ENCODE measurements at places on chromosomes 13 and 19.

DNA sequence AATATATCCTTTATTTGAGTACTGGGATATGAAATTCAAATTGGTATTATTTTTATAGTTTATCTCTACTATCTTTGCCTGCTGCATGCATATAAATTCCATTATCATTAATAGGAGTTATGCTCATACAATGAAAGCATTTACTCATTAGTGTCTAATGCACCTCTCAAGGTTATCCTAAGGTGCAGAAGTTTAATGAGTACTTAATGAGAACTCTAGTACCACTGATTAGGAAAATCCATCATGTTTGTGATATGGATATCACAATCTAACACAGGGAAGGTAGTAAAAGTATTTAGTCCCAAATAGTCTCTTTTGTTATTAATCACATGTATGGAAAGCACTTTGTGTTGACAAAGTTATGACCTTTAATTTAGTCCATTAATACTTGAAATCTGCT, 77.2 kb upstream of the SLC10A2 start:
- DNase-seq = no peak

- no peak for DNase-seq
Measured at GRCh38 chr19:39546599-39546998, 6.6 kb upstream of the EID2 start.

DNA sequence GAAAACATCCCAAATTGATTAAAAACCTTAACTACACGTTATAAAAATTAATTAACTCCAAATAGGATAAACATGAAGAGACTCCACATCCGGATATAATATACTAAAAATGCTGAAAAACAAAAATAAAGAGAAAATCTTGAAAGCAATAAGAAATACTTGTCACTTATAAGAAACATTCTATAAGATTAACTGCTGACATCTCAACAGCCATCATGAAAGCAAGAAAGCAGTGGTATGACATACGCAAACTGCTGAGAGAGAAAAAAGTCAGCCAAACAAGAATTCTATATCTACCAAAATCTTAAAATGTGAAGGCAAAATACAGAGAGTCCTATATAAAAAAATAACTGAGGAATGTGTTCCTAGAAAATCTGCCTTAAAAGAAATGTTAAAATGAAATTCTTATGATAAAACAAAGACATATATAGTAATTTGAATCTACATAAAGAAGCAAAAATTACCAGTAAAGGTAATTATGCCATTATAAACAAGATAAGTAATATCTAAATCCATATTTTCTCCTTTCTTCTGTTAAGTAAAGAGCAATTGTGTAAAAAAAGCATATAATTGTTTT, 1851.1 kb downstream of the PCDH9 start:
- no peak for DNase-seq

GRCh38 chr13:42561752-42562467, 12.0 kb upstream of the TNFSF11 start:
- no peak for DNase-seq

- DNase-seq = no peak
Measured at GRCh38 chr19:44192127-44192526, 20.2 kb upstream of the ZNF227 start.

DNA sequence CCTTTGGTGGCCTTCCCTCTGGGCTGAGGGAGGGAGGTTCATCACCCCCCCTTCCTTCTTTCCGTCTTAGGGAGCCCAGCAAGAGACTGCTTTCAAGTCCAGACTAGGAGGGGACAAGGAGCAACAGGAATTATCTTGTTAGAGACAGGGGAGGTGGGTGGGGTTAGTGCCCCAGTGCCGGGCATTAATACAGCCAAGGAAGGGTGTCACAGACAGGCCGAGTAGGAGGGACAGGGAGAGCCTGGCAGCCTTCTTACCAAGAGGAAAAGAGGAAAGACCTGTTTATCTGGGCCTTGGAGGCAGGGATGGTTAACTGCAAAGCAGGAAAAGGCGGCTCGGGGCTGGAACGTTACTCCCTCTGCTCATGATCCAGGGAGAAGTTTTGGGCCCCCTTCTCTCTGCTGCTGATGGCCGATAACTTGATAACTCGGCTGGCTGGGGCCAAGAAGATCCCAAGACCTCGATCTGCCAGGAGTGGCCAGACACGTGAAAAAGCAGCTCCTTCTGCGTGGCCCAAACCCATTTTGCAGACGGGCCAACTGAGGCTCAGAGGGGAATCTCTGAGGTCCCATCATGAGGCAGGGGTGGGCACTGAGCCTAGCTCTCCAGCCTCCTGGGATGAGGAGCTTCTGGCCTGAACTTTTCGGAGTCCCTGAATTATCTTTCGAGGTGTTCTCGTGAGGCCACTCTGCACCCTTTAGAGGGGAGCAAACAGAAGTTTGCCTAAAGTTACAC, 79.3 kb downstream of the PTPRS start:
- no peak for DNase-seq

DNA sequence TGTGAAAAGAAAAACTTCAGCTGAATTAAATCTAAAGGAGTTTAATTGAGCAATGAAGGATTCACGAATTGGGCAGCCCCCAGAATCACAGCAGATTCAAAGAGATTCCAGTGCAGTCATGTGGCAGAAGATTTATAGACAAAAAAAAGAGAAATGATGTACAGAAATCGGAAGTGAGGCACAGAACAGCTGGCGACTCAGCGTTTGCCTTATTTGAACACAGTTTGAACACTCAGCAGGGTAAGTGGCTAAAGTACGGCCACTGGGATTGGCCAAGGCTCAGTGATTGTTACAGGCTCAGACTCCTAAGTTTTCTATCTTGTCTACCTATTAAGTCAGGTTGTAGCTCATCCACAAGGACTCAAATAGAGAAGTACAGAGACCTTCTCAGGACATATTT, 11.6 kb upstream of the CFAP97D2 start:
- DNase-seq = no peak
